Pancreas (tissue), 10 donors: ENCODE measurements at places on chromosomes 4 and X. TPM values are rescaled to one million over a fixed set of nuclear protein-coding genes. Genes with fewer than 3 reads are reported as not detected.

The GPR34 gene
- polyA plus RNA-seq: 0.99 TPM

The ATP2B3 gene
- 0.04 TPM for polyA plus RNA-seq

The DNAAF6 gene
- not detected for polyA plus RNA-seq

The MAMLD1 gene
- polyA plus RNA-seq: 3.9 TPM

The MGAT4D gene
- polyA plus RNA-seq: not detected

The RTL5 gene
- 8.6 TPM for polyA plus RNA-seq

The ABCB7 gene
- polyA plus RNA-seq: 3.0 TPM

The KLHL15 gene
- 1.2 TPM for polyA plus RNA-seq

The USP26 gene
- polyA plus RNA-seq: not detected

The GSX2 gene
- polyA plus RNA-seq: not detected

The KLKB1 gene
- polyA plus RNA-seq: 26.5 TPM

The CSAG2 gene
- polyA plus RNA-seq: not detected

The FHDC1 gene
- 0.68 TPM for polyA plus RNA-seq

DNA sequence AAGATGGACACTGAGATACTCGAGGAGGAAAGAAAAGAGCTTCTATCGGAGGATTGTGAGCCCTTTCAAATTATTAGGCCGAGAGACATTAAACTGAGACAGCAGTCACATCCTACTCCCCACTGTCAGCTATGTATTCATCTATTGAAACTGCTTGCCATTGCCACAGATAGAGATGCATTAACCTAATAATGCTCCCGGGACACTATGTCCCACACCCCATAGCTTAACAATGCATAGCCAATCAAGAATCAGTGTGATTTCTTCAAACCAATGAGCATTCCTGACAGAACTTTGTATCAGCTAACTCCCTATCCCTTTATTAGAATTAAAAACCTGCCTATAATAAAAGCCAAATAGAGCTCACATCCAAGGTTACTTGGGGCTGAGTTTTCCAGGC is 118.1 kb upstream of the NEIL3 start:
- no peak overlapping the region for H3K4me3 ChIP-seq
- H3K36me3 ChIP-seq: no peaks in the 10 kb centered on the region
- H3K27me3 ChIP-seq: no peaks in the 10 kb centered on the region
- no peak overlapping the region for H3K27ac ChIP-seq

DNA sequence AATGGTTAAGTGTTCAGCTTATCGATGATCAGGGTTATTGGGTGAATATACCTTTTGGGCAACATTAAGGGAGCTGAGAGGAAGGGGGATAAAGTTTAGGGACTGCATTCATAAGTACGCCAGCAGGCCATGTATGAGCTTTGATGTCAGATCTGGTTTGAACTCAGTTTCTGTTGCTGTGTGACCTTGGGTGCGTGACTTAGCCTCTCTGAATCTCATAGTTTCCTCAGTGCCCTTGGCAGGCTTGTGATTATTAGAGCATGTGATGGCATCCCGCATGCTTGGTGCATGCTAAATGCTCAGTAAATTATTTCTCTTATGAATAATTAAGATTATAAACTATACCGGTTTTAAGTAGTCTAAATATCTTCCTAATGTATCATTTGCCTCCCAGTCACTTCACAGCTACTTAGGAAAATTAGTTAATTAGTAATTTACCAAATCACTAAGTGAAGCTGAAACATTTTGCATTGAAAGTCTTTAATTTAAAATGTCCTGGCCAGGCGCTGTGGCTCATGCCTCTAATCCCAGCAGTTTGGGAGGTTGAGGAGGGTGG is 3.8 kb downstream of the TBC1D14 start:
- no peak overlapping the region for H3K4me3 ChIP-seq
- H3K4me1 ChIP-seq: peaks cover 4% of the 10 kb centered on the region
- no peaks in the 10 kb centered on the region for H3K36me3 ChIP-seq

DNA sequence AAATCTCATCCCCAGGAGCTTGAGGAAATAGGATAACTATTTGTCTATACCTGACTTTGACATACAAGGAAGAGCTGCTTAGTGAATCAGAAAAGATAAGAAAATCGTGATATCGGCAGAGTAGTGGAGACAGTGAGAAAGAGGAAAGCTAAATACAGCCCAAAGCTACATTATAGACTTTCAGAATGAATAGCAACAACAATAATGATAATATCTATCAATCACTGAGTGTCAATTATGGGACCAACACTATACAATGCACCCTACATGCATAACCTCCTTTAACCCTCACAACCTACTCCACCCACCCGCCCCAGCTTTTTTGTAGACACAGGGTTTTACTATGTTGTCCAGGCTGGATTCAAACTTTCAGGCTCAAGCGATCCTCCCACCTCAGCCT is 205.1 kb downstream of the PPP3CA start:
- no peaks in the 10 kb centered on the region for H3K4me1 ChIP-seq
- H3K4me3 ChIP-seq: no peak overlapping the region
- no peak overlapping the region for H3K27ac ChIP-seq
- no peaks in the 10 kb centered on the region for H3K36me3 ChIP-seq
- no peak for DNase-seq

- H3K27me3 ChIP-seq: no peaks in the 10 kb centered on the region
- no peak overlapping the region for H3K27ac ChIP-seq
- no peak for DNase-seq
- H3K4me1 ChIP-seq: no peaks in the 10 kb centered on the region
- H3K36me3 ChIP-seq: no peaks in the 10 kb centered on the region
- H3K4me3 ChIP-seq: no peak overlapping the region
Observed at GRCh38 chr4:138162259-138162658, 79.9 kb downstream of the SLC7A11 start.

GRCh38 chr4:122755675-122756074 is 23.2 kb downstream of the BBS12 start:
- no peak for DNase-seq
- no peaks in the 10 kb centered on the region for H3K27me3 ChIP-seq
- no peaks in the 10 kb centered on the region for H3K36me3 ChIP-seq
- H3K4me1 ChIP-seq: no peaks in the 10 kb centered on the region

- H3K27ac ChIP-seq: no peak overlapping the region
- H3K36me3 ChIP-seq: no peaks in the 10 kb centered on the region
- H3K27me3 ChIP-seq: peaks cover 13% of the 10 kb centered on the region
- no peak for DNase-seq
- H3K4me1 ChIP-seq: no peaks in the 10 kb centered on the region
Observed at GRCh38 chrX:107506596-107507031, 57.2 kb downstream of the FRMPD3 start.

DNA sequence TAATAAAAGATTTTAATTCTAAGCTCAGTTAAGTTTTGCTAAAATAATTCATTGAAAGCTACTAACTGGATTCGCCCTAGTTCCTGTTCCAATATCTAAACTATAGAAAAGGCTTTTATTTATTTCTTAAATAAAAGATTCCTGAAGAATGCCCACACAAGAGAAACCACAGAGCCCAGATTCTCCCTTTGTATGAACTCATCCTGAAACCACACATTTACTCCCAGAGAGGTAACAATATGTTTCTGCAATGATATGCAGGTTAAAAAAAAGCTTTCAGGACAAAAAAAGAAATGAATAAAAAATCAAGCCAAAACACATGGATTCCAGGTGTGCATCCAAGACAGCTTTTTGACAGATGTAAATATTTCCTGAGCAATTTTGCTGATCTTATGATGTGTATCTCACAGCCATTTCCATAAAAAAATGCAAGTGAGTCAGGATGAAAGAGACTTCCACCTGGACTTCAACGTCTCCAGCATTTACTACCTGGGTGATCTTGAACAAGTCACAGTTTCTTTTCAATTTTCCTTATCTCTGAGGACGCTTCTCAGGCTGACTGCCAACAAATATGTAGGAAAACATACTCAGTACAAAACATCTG is 234.4 kb upstream of the FAT1 start:
- no peak overlapping the region for H3K27ac ChIP-seq
- H3K4me3 ChIP-seq: no peak overlapping the region
- H3K36me3 ChIP-seq: no peaks in the 10 kb centered on the region
- H3K4me1 ChIP-seq: no peaks in the 10 kb centered on the region

- H3K27ac ChIP-seq: no peak overlapping the region
- DNase-seq: no peak
- no peaks in the 10 kb centered on the region for H3K4me1 ChIP-seq
- no peaks in the 10 kb centered on the region for H3K36me3 ChIP-seq
- no peak overlapping the region for H3K4me3 ChIP-seq
Observed at GRCh38 chr4:26183017-26183416, 137.8 kb upstream of the RBPJ start.

GRCh38 chr4:168887809-168888208 is 122.2 kb downstream of the CBR4 start:
- H3K27me3 ChIP-seq: no peaks in the 10 kb centered on the region
- no peak overlapping the region for H3K27ac ChIP-seq
- no peak for DNase-seq

DNA sequence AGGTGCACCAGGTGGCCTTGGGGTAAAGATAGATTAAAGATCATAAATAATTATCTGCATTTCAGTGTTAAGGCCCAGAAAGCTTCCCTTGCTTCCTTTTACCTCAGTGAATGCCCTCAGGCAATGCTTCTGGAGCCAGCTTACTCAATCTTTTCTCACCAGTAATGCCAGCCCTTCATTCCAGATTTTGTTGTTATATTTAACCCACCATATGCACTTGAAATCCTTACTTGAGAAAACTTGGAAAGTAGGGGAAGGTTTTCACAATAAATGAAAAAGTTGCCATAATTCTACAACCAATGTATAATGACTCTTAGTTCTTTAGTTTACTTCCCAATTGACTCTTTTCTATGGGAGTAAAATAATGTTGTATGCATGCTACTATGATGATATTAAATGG is 17.1 kb upstream of the PBDC1 start:
- H3K4me3 ChIP-seq: no peak overlapping the region
- H3K4me1 ChIP-seq: no peaks in the 10 kb centered on the region
- no peaks in the 10 kb centered on the region for H3K36me3 ChIP-seq
- no peak for DNase-seq

GRCh38 chrX:18578546-18578945 is 93.4 kb downstream of the RS1 start:
- no peak overlapping the region for H3K27ac ChIP-seq
- no peak overlapping the region for H3K4me3 ChIP-seq
- DNase-seq: no peak
- H3K36me3 ChIP-seq: no peaks in the 10 kb centered on the region
- no peaks in the 10 kb centered on the region for H3K27me3 ChIP-seq
- peaks cover 3% of the 10 kb centered on the region for H3K4me1 ChIP-seq

DNA sequence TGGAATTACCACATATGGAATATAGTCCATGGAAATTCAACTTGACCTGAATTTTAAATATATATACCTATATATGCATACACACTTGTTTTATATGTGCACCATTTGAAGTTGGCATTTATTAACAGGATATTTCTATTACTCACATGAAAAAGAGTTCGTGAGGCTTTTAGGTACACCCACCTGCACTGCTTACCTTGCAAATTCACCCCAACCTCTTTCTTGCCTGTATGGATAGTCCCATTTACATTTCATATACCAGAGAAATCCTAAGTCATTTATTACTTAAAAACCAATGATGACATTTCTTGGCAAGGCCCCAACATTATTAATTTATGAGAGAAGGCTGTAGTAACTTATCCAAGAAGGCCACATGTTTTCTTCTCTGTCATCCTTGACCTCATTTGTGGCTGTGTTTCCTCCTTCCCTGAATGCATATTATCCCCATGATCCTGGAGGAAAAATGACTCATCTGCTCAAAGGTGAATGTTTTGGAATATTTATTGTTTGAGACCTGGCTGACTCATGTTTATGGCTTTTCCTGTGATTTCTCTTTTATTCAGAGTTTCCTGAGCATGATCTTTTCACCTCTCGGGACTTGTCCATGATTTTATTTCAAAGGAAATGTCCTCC is 62.2 kb upstream of the FAM241A start:
- no peak overlapping the region for H3K27ac ChIP-seq
- no peaks in the 10 kb centered on the region for H3K4me1 ChIP-seq
- H3K27me3 ChIP-seq: no peaks in the 10 kb centered on the region
- H3K4me3 ChIP-seq: no peak overlapping the region
- no peaks in the 10 kb centered on the region for H3K36me3 ChIP-seq

GRCh38 chrX:26915064-26915463 is 548.1 kb downstream of the PPP4R3C start:
- H3K36me3 ChIP-seq: no peaks in the 10 kb centered on the region
- DNase-seq: no peak
- H3K27ac ChIP-seq: no peak overlapping the region
- no peak overlapping the region for H3K4me3 ChIP-seq
- H3K4me1 ChIP-seq: no peaks in the 10 kb centered on the region
- H3K27me3 ChIP-seq: peaks cover 9% of the 10 kb centered on the region

- no peaks in the 10 kb centered on the region for H3K4me1 ChIP-seq
- H3K27ac ChIP-seq: no peak overlapping the region
- no peak for DNase-seq
- no peaks in the 10 kb centered on the region for H3K36me3 ChIP-seq
Observed at GRCh38 chr4:170399581-170400293, 310.0 kb upstream of the AADAT start.

DNA sequence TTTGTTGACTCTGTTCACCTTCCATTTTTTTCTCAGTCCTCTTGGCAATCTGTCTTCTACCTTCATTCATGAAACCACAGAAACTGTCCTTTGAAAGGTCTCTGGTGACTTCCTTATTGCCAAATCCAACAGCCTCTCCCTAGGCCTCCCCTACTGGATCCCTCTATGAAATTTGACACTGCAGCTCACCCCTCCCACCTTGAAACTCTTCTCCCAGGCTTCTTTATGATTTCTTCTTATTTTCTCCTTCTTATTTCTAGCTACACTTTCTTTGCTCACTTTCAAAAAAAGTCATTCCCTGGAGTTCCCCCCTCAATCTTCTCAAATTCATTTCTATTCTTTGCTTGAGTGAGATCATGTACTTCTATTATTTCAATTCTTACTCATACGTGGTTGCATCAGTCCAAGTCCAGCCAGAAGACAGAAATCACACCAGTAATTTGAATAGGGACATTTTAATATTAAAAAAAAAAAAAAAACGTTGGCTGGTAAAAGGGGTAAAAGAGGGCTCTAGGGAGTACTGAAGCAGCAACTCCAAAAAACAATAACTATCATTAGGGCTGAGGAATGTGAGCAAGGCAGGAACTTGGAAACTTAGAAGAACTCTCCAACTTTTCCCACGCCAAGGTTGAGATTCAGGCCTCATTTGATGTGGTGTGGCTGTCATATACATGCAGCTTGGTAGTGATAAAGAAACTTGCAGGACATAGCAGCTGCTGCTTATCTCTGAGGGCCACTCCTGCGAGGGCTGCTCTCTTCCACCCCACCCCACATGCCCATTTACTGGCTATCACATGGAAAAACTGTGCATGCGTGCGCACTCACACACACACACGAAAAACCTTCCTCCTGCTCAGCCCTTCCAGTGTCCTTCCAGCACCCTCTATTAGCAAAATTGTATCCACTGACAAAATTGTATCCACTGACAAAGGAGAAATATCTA is 169.8 kb upstream of the GALNT7 start:
- H3K27me3 ChIP-seq: no peaks in the 10 kb centered on the region
- no peak overlapping the region for H3K4me3 ChIP-seq
- no peaks in the 10 kb centered on the region for H3K4me1 ChIP-seq
- H3K36me3 ChIP-seq: no peaks in the 10 kb centered on the region

DNA sequence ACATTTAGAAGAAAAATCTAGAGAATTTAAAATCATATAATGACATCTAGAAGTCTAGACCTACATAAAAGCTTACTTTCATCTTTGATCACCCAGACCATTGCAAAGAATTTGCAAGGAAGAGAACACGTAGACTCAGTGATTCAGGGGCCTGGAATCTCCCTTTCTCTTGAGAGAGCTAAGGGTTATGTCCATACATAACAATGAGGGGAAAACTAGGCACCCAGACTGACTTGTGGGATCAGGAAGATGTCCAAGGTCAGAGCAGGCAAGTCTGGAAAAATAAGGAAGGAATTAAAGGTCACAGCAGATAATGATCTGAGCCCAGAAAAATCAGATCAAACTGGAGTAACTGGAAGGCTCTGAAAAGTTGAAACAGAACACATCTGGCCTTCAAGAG is 198.4 kb upstream of the SFRP2 start:
- no peaks in the 10 kb centered on the region for H3K36me3 ChIP-seq
- no peak overlapping the region for H3K4me3 ChIP-seq

GRCh38 chrX:519741-520140 is 110.8 kb upstream of the SHOX start:
- no peak overlapping the region for H3K4me3 ChIP-seq
- H3K27ac ChIP-seq: no peak overlapping the region
- no peaks in the 10 kb centered on the region for H3K4me1 ChIP-seq
